ENCODE measurements at places on chromosomes 1 and 21.

- DNase-seq: no peak
Observed at GRCh38 chr1:225882694-225883615, 775 bp upstream of the TMEM63A start.

DNA sequence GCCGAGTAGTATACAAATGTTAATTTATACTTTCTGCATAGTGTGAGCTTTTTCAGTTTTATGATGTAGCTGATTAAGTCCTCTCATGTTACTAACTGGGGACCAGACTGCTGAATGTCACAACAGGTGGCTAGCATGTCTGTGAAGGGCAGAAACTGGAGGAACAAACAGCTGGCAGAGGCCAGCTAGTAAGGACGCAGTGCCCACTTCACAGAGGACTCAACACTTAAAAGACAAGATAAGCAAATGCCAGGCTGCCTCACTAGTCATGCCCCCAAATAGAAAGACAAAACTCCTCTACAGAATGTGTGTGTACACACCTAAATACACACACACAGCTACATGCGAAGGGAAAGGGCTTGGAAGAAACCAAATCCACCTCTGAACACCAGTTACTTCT, 73.8 kb upstream of the ZNF678 start:
- no peak for DNase-seq

- DNase-seq: no peak
Observed at GRCh38 chr21:40768056-40768455, 78.9 kb downstream of the DSCAM start.

DNA sequence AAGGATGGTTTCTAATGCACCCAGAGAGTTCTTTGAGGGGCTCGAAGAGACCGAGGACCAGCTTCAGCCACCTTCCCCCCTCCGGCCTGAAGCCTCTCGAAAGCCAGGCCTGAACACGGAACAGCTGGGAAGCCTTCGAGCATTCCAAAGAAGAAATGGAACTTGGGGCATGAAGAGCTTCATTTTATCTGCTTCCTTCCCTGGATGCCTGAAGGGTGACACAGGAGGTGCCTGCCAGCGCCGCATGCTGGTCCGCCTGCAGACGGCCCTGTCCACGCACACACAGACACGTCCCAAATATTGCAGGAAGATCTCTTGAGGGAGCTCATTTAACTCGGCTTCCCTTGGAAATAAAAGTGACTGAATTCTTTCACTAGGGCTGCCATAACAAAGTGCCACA, 73.7 kb downstream of the TOMM20 start:
- DNase-seq: no peak

DNA sequence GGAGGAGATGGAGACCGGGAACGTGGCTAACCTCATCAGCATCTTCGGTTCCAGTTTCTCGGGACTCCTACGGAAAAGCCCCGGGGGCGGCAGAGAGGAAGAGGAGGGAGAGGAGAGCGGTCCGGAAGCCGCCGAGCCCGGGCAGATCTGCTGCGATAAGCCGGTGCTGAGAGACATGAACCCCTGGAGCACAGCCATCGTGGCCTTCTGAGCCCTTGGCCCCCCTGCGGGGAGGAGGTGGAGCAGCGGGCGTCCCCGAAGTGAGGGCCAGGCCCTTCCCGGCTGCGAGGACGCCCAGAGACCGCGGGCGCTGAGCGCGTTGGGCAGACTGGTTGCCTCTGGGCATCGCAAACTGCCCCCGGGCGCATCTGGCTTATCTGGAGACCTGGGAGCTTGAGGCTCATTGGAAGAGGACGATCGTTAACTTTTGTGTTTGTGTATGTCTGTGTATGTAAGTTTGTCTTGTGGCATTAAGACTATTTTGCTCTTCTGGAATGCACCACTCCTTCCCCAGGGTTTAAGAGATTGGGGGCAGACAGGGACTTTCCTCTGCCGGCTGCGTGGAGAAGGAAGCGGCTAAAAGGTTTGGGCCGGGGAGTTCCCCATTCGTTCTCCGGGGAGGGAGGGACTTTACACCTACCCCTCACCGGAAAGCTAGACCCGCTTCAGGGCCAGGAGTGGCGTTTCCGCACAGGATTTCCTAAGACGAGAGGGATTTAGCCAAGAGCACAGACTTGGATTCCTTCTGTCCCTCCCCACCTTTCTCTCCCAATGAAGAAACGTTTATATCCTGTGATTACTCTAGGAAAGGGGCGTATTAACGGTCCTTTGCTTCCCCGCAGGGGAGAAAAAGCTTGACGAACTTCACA, 1.4 kb downstream of the IER5 start:
- no peak for DNase-seq

Measured in left renal pelvis (tissue), 4 donors.